ENCODE measurements at places on chromosomes 4 and X.

- DNase-seq: no peak
Observed at GRCh38 chrX:72130762-72131250, 909 bp downstream of the RTL5 start.

DNA sequence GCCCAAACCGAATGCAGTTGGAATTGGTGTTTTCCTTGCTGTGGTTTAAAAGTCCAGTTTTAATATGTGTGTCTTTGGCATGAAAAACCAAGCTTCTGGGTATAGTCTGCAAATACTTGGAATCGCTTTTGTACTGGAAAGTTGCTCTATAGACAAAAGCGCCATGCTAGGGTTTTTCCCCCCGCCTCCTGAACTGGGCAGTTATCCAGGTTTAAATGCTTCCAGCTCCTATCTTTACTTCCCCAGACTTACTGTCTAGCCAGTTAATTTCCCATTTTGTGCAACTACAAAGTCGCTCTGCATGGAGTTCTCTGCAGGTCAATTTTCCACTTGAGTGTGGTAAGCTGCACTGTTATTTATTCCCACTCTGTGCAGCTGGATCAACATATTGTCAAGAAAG lies 2.7 kb downstream of the RASL11B start:
- no peak for DNase-seq

DNA sequence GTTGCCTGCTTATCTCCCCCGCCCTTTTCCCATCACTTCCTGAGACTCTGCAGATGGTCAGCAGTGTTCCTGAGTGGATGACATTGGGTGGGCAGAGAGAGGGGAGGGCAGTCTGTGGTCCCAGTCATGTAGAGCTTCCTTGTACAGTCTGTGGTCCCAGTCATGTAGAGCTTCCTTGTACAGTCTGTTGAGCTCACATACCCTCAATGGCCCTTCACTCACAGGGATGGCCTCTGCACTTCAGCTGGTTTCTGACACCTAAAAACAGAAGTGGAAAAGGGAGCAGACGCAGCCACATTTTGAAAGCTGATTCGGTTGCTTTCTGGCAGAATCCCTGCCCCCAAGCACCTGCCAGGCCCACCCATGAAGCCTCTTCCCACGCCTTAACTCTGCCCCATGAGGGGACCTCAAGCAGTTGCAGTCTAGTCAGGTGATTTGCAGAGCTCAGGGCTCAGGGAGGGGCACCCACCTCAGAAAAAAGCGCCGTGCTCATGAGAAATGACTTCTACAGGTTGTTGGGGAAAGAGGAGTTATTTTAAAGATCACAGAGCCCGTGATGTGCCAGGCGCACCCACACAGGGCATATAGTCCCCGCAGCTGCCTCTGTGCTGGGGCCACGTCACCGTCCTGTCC lies 3.6 kb upstream of the TMEM271 start:
- DNase-seq: no peak

- no peak for DNase-seq
Observed at GRCh38 chr4:134297765-134298164, 96.2 kb upstream of the PABPC4L start.

DNA sequence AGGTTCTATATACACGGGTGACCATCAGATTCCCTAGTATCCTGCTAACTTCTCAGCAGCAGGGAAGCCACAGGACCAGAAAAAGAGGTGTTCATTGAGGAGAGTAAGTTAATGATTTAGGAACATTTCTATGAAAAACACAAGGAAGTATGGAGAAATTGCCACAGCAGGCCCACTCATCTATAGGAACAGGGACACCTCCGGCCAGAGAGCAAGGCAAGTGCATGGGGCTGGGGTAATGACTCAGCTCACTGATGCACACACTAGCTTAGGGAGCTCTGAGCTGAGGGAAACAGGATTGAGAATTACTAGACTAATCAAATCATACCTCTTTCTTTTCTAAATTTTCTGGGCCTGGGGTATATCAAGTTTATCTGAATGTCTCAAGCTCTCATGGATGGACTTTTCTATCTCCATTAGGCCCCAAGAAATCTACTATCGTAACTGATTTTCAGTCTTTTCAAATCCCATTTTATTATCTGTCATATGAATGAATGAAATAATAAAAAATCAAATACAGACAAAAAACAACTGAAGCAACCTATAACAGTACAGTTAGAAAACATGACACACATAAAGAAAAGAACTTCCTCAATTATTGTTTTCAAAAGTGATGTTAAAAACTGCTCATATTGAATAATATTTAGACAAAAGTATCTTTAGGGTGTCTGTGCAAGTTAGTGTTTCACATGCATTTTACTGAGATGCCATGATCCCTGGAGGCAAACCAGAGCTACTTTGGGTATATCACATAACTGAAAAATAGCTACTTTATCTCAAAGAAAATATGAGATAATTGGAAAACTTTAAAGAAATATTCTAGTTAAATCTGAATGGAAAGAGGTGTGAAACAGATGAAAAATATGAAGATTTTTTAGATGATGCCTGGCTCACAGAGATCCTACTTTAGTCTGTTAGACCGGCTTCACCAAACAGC lies 89.8 kb downstream of the FBXO8 start:
- no peak for DNase-seq

- DNase-seq: no peak
Observed at GRCh38 chr4:121096629-121097028, 24.3 kb upstream of the NDNF start.

DNA sequence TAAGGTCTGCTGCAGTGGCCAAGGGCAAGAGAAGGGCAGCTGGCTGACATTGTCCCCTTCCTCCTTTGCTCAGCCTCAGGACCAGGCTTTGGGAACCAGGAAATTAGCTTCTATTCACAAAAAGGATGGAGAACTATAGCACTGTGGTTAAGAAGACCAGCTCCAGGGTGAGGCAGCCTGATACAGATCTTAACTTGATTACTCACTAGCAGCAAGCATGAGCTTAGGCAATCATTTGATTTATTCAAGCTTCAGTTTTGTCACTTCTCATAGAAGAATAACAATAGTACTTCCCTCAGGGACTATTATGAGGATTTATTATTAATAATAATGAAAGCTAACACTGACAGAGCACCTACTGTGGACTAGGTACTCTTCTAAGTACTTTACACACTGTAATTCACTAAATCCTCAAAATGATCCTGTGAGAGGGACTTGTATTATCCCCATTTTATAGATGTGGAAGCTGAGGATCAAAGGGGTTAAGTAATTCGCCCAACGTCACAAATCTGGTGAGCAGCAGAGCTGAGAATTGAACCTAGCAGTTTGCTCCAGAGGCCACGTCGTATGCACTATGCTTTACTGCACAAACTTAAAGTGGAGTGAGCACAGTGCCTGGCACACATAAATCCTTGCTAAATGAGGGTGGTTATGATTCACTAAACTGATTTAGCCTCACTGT lies 130.4 kb upstream of the PAK3 start:
- DNase-seq: no peak

- DNase-seq: no peak
Observed at GRCh38 chr4:84699001-84699671, 116.2 kb downstream of the CDS1 start.

GRCh38 chrX:334971-335757 lies 16.6 kb upstream of the GTPBP6 start:
- no peak for DNase-seq

DNA sequence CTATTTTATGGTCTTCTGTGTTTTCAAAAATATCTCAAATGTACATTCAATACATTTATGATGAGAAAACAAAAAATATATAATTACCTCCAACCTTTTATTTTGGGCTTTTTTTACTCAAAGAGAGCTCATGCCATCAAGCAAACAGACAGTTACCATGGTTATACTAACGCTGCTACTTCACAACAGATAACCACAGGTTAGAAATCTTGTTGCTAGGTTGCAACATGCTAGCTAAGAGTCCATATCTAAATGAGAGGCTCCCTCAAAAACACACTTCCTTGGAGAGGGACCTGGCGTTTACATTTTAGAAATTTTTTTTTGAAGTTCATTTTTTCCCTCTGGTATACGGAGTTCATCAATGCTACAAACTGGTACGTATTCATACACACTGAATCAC lies 44.3 kb downstream of the TBC1D9 start:
- DNase-seq: no peak

- no peak for DNase-seq
Observed at GRCh38 chrX:105150557-105150956, 69.9 kb downstream of the TEX13A start.

DNA sequence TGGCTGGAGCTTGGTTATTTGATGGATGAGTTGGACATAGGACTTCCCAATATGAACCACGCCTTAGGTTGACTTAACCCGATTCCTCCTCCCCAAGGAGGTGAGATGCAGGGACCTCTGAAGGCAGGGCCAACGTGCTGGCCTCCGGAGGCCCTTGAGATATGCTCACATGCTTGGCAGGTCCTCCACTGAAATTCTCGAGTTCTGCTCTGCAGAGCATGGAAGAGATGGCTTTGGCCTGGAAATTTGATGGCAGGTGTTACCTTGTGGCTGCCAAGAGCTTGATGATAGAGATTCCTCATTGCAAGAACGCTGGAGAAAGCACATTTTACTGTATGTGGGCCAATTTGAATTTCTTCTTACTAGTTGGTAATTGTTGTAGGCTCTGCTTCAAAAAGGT lies 117.4 kb upstream of the LIMCH1 start:
- no peak for DNase-seq

- no peak for DNase-seq
Observed at GRCh38 chr4:11894221-11894620, 465.5 kb upstream of the HS3ST1 start.

DNA sequence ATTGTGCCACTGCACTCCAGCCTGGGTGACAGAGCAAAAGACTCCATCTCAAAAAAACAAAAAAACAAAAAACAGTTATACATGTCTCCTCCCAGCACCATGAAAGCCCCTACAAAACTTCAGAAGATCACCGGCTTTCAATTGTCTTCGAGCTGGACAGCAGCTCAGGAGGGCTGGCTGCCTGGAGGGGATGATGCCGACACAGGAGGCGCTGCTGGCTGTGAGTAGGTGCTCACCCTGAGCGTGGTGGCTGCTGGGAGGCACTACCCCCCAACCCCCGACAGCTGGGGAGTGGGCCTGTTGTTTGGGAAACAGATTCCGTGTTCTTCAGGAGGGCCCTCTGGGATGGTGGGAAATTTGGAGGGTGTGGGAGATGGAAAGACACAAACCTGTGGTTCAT lies 6.9 kb upstream of the ELF4 start:
- no peak for DNase-seq

GRCh38 chrX:15128861-15129260 lies 141.0 kb downstream of the ASB9 start:
- no peak for DNase-seq

DNA sequence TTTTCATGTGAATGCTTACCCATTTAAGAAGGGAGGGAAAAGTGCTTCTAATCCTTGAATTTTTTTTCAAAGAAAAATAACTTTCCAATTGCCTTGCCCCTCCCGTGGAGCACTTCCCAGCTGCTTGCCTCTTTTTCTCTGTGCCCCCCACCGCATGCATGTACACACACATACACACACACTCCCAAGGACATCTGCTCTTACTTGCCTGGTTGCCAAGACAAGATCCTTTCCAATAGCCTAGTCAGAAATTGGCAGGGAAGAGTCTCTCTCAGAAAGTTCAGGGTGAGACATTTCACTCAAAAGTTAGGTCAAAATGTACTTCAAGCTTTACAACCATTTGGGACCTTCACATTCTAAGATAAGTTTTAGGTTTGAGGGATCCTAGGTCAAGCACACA lies 10.9 kb downstream of the HHIP start:
- DNase-seq: no peak

DNA sequence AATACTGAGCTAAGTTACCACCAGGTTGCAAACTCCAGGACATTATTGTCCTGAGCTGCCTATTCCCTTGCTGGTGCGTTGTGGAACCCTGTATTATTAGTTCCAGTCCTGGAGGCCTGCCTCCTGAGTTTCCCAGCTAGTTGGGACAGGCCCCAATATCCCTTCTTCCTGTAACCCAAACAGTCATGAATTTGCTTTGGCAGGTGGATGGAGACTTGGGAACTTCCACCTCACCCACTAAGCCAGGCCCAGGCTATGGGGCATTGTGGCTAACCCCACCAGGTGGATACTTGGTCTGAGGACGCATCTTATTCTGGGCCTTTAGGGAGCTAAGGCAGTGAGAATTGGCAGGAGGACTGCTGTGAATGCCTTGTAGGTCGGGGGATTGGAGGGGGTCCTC lies 5.0 kb downstream of the RBM3 start:
- DNase-seq: no peak

DNA sequence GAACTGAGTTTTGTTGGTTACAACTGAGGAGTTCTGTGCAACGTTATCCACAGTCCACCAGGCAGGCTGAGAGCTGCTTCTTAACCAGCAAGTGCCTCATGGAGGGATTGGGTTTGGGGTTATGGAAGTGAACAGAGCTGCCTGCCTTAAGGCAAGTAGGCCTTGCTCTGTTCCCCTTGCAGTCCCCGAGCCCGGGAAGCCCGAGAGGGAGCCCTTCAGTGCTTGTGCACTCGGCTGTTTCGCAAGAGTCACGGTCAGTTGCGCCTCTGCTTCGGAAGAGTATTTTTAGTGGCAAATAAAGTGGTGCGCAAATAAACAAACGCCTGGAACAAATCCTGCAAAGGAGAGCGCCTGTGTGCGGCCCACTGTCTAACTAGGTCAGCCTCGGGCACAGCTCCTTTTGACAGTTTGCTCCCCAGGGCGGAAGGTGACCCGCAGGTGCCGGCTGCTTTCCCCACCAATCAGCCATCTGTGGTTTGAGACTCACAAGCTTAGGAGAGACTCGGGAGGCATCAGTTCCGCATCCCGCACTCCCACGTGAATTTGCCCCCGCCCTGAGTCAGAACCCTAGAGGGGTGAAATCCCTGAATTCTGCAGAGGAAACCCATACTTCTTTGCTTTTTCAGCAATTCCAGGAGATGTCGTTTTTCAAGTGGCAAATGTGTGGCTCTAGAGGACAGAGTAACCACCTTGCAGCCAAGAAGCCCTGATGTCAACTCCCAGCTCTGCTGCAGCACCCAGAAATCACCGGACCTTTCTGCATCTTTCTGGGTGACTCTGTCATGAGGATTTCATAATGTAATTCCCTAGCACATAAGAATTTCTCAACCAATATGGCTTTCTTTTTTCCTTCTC lies 56.8 kb downstream of the LGI2 start:
- no peak for DNase-seq

DNA sequence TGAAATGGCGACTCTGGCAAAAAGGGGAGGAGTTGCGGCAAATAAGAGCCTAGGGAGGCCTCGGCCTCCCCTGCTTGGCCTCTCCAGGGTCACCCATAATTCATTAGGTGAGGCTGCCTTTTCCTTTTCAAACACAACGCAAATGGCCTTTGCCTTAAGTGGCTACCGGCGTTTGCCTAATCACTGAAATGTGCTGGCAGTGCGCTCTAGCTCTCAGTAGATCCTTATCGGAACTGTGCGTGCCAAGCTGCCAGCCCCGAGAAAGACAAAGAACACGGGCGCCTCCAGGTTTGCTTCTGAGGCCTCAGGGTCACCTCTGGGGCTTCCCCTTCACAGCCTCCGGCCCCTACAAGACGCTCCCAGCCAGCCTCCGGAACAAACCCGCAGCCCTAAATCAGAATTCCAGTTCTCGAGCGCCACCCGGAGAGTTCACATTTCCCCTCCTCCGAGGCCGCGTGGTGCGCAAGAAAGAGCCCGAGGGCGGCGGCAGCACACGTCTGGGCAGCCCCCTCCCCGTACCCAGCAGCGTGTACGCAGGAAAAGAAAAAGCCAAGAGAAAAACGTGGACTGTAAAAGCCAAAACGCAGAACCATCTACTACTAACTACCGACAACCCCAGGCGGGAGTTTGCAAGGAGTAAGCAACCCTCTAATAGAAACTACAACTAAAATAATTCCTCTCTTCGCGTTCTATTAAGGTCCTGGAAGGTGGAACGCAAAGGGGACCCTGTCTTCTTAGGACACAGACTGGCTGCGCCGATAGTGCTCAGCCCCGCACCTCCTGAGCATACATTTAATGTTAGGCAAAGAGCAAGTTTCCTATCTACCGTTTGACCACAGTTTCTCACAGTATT lies 76.5 kb upstream of the BCOR start:
- DNase-seq: peak; percentile 41

All from stimulated activated CD4-positive, alpha-beta T cell treated with anti-CD3 and anti-CD28 coated beads, Interleukin-1b, Interleukin-23, amount 100 ng/mL, for 4 hours (primary cell).